ENCODE measurements at places on chromosomes 11 and 22.

DNA sequence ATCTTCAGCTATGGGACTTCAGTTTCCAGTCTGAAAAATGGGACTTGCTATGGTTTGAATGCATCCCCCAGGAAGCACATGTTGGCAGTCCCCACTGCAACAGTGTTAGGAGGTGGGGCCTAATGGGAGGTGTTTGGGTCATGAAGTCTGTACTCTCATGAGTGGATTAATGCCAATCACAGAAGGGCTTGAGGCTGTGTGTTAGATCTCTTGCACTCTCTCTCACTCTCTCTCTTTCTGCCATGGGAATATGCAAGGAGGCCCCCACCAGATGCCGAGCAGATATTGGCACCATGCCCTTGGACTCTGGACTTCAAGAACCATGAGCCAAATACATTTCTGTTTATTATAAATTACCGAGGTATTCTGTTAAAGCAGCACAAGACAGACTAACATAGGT lies 7.8 kb upstream of the AP1B1 start:
- no peak for DNase-seq

DNA sequence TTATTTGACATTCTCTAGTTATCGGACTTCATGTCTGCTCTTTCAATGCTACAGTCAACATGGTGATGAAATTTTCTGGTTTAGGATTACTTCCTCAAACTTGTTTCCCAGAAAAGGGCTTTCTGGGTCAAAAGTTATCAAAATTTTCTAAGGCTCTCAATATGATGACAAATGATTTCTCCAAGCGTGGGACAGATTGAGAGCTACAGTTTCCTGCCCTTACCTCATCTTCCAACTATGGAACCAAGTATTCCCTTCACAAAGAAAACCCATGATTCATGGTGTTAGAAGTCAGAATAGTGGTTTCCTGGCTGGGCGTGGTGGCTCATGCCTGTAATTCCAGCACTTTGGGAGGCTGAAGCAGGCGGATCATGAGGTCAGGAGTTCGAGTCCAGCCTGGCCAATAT lies 17.8 kb downstream of the MYO18B start:
- DNase-seq = no peak

GRCh38 chr22:33209930-33210784 lies 152.0 kb upstream of the SYN3 start:
- no peak for DNase-seq

DNA sequence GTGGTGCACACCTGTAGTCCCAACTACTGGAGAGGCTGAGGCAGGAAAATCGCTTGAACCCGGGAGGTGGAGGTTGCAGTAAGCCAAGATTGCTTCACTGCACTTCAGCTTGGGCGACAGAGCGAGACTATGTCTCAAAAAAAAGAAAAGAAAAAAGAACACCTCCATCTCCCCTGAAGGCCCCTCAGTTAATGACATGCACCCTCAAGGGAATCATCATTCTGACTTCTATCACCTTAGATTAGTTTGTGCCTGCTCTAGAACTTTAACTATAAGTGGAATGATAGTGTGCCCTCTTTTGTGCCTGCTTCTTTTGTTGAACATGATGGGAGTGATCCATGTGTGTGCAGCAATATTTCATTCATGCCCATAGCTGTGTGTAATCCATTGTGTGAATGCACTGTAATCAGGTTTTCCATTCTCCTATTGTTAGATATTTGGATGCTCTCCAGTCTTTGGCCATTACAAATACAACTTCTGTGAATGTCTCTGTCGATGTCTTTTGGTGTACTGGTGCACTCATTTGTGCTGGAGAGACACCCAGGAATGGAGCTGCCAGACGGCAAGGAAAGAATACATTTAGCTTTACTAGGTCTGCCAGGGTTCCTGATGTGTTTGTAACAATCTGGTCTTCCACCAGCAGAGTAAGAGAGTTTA lies 883 bp upstream of the VPREB3 start:
- no peak for DNase-seq

- DNase-seq = no peak
Observed at GRCh38 chr11:6258571-6259081, 1.0 kb upstream of the CCKBR start.

GRCh38 chr11:11743216-11743615 lies 98.6 kb upstream of the USP47 start:
- DNase-seq = no peak

DNA sequence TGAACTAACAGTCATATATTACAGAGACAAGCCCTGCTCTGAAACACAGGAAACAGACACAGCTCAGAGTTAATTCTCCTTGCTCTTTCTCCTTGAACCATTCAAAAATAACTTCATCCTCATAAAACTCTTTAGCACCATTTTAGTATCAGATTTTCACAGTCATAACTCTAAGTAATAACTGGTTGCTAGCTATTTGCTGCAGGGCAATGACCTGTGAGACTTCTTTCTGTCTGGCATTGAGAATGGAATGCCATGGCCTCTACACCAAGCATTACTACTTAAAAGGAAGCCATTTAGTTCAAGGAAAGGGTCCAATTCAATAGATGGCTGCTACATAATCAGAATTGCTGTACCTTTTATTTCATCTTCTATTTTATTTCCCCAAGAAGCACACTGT lies 186.6 kb upstream of the CCDC90B start:
- no peak for DNase-seq

GRCh38 chr11:125344846-125345420 lies 151.1 kb downstream of the FEZ1 start:
- no peak for DNase-seq

- no peak for DNase-seq
Observed at GRCh38 chr11:46632502-46632901, 15.1 kb downstream of the ATG13 start.

- DNase-seq = no peak
Observed at GRCh38 chr11:70031631-70032469, 46.3 kb upstream of the ANO1 start.

- DNase-seq = no peak
Observed at GRCh38 chr11:71307811-71308645, 55.7 kb upstream of the SHANK2 start.

DNA sequence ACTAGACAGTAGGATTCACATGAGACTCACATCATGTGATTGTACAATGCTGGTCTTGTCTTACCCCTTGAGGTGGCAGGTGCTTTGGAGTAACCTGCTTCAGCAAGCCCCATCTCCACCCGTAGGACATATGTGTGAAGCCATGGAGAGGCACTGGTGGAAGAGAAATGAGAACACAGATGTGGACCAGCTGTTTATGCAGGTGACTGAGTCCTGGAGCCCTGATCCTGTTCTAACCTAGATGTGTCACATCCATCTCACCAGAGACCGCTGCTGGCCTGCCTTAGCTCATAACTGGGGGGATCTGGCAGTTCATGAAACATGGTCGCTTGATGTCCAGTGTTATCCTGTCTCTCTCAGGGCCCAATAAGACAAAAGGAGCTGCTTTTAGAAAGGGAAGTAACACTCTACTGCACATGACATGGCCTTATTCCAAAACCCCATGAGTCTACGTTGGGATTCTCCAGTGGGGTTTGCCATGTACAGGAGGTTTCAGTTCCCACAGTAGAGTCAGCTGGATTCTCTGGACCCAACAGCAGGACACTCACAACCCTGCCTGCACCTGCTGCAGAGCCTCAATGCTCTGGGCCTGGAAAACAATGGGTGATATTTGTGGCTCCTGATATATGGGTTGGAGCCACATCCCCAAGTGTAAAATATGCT lies 62.0 kb downstream of the GGTLC2 start:
- no peak for DNase-seq

DNA sequence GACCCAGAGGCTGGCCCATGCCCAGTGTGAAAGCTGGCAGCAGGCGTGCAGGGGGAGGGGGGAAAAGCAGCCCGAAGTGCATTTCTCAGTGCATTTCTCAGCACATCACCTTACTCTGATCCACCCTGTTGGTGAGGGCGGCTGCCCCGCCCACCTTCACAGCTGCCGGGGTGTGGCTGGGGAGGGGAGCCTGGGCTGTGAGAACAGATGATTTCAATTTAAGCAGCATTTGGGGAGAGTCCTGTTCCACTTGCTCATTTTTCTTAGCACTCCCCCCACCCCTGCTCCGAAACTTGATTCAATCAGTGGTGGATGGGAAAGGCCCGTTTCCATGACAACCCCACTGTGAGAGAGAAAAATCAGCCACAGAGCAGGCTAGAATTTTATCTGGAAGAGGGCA lies 84.8 kb downstream of the SNX19 start:
- DNase-seq = no peak

GRCh38 chr11:134365011-134365925 lies 33.5 kb downstream of the GLB1L2 start:
- DNase-seq = peak; percentile 31

DNA sequence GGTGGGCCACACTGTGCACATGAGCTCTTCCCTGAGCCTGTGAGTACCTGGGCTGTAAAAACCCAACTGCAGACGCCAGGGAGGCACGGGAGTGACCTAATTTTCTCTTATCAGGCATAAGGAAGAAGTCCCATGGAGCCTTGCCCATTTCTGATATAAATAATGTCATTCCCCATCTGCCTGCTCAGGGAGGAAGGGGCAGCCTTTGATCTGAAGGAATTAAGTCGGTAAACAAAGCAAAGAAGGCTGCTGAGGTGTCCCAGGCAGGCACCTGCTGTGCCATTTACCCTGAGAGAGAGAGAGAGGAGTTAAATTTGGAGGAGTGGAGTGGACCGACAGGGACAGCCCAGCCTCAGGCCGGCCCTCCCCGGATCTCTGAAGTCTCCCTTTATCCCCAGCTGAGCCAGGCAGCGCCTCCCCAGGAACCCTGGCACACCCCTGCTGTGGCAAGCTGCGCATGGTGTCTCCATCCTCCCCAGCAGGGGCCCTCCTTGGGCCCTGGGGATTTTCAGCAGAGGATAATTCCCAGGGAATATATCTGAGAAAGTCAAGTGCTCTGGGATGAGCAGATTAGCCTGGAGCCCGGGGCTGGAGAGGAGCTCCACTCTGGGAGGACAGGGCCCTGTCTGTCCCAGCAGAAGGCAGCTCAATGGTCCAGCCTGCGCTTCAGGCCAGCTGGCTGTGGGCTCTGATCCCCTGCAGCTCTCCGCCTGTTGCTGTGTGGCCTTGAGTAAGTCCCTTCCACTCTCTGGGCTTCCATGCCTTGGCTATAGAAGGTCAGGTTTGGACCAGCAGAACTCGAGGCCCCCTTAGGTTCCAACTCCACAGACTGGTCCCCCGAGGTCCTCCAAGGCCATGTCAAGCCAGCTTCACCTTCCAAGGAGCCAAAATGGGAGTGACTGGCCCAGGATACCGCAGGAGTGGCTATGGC lies 17.5 kb upstream of the CABP7 start:
- DNase-seq = no peak

DNA sequence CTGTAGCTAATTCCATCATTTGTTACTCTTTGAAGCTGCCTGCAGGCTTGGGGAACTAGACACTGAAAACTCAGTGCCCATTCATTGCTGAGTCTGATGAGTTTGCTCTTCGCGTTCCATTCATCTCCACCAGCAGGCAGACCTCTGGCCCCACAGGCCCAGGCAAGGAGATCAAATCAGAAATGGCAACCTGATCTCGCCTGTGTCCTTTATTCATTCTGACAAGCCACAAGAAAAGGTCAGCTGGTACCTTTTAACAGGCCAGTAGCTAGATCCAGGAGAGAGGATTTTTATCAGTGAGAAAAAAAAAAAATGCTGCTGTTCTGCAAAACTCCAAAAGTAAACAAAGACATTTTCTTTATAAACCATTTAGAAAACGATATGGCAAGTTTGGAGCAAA lies 742.5 kb downstream of the ETS1 start:
- peak; percentile 11 for DNase-seq

DNA sequence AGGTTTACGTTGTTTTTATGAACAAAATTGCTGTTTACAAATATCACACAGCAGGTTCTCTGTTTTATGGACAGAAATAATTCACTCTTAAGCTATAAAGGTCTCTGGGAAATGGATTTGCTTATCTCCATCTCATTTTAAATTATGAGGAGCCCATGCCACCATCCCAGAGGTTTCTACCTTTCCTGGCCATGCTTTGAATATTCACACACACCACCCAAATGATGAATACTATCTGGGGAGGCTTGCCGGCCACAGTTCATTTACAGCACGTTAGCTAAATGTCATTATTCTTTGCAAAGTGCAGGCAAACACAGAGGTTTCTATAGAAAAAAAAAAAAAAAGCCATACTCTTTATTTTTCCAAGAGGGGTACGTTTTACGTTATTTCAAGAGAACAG lies 1446.7 kb downstream of the FAM181B start:
- no peak for DNase-seq

DNA sequence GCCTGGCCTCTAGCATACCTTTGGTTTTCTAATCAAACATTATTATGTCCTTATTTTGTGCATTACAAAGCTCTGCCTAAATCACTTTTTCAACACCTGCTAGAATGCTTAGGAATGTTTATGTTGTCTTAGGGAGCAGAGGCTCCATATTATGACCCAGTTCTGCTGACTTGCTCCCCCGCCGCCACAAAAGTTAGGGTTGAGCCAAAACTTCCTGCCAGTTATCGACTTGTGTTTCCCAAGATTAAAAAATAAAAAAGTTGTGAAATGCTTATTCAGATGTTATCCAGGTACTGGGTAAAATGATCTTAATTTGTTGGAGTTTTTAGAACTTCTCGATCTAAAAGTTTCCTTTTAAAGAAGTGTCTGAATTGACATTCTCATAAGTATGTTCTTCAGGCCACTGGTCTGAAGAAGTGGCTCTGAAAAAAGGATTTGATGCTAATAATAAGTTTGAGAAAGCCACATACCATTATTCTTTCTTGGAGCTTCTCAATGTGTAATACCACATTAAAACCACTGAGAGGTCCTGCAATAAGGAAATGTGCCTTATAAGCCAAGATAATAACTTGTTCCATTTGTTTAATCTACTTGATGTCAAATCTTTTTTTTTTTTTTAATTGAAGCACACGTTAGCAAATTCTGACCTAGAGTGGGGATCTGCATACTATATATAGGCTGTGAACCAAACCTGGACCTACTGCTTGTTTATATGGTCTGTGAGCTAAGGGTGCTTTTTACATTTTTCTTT lies 2.2 kb downstream of the RNF185 start:
- no peak for DNase-seq

DNA sequence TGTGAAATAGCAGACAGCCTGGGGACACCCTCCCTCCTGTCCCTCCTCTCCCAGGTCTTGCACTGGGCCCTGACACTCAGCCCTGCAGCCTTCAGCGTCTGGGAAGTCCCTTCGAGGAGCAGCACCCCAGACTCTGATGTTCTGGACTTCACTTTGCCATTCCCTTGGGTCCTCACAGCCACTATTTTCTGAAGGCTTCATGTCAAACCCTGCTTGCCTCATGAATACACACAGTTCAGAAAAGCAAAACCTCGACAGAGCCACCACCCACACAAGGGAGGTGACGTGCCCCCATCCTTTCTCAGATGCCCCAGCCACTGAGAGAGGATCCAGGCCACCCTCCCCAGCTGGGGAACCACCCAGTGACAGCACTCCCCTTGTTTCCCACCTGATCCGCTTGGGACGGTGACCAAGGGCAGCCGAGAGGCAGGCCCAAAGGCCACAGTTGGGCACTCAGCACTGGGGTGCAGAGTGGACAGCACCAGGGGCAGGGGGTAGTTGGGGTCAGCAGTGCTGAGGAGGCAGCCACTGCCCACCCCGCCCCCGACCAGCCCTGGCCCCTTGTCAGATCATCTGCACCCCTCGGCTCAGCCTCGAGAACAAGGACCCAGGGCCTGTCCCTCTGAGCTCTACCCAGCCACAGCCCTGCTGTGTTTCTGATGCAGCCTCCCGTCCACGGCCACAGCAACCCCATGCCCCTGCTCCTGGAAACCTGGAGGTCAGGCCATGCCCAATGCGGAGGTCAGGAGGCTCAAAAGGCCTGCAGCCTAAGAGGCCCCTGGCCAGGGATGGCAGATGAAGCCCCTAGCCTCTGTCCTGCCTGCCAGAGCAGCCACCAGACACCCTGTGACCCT lies 3.1 kb upstream of the TNNT3 start:
- no peak for DNase-seq
